Stimulated activated CD4-positive, alpha-beta T cell treated with anti-CD3 and anti-CD28 coated beads, TNF-alpha, amount 100 ng/mL, for 24 hours (primary cell): ENCODE measurements at places on chromosomes 1 and 21.

- no peak for DNase-seq
Observed at GRCh38 chr1:55322842-55323241, 107.7 kb upstream of the USP24 start.

DNA sequence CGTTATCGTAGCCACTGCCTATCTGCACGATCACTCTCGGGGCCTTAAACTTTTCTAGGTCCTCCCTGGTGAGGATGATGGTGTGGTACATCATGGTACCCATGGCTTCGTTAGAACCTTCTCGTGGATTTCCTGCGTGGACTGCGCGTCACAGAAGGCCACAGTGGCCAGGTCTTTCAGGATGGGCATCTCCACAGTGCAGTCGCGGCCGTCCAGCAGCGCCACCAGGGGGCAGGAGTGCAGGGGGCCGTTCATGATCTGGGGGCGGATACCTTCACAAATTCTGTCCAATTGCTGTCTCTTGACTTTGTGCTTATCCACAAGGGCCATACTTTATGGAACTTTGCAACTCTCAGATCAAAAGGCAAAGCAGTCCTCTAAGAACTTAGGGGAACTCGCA, 69.6 kb downstream of the WLS start:
- no peak for DNase-seq

DNA sequence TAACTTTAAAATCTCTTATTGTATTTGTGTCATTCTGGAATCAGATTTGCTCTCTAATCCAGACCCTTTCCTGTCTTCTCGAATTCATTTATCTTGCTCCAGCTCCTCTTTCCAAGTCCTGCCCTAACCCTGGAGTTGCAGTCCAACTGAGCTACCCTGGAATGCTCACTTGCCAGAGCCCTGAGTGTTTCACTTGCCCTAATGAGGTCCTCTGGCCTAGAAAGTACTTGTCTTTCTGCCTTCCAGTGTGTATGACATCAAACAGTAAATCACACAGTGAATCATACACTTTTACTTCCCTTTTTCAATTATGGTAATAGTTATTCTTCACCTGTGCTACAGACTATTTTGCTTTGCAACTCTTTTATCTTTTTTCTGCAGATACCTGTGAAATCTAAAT, 96.9 kb downstream of the NEK7 start:
- no peak for DNase-seq

GRCh38 chr1:168400139-168400538, 119.5 kb downstream of the TBX19 start:
- no peak for DNase-seq

GRCh38 chr1:61254634-61255357, 172.4 kb downstream of the NFIA start:
- DNase-seq, result no peak

GRCh38 chr1:62676611-62677356, 11.4 kb downstream of the DOCK7 start:
- no peak for DNase-seq

DNA sequence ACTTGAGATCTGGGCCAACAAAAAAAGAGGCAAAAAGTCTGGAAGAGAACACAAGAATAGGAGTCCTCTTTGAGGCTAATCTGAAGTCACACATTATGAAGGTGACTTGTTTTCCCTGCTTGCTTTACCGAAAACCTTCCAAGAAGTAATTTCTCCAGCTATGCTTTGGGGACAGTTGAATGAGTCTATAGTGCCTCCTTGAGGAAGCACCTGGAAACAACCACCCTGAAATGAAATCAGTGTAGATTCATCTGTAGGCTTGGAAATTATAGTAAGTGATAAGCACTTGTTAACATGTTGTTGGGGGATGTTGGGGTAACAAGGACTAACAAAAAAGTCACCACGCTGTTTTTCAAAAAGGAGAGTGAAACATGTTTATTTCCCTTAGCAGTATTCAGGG, 23.4 kb upstream of the RPTN start:
- no peak for DNase-seq

- no peak for DNase-seq
Observed at GRCh38 chr1:203059485-203059884, 26.3 kb downstream of the MYOG start.

- DNase-seq, result no peak
Observed at GRCh38 chr1:59986516-59987310, 60.1 kb upstream of the CYP2J2 start.

- no peak for DNase-seq
Observed at GRCh38 chr1:64942118-64942517, 24.2 kb downstream of the JAK1 start.

- DNase-seq, result no peak
Observed at GRCh38 chr1:47561523-47562007, 123.7 kb downstream of the FOXD2 start.

DNA sequence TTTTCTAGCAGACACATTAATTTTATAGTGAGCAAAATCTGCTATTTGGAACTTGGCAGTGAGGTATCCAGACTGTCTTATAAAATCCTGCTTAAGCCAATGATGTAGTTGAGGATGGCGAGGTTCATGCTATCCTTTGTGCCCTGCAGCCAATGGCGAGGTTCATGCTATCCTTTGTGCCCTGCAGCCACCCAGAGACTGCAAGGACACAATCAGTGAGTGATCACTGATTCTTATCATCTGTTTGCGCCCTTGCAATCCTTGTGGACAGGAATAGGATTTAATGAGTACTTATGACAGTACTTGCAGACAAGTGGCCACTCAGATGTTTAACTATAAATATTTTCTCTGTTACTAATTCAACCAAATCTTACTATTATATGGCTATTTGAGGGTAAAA, 112.6 kb downstream of the EIF4G3 start:
- no peak for DNase-seq

DNA sequence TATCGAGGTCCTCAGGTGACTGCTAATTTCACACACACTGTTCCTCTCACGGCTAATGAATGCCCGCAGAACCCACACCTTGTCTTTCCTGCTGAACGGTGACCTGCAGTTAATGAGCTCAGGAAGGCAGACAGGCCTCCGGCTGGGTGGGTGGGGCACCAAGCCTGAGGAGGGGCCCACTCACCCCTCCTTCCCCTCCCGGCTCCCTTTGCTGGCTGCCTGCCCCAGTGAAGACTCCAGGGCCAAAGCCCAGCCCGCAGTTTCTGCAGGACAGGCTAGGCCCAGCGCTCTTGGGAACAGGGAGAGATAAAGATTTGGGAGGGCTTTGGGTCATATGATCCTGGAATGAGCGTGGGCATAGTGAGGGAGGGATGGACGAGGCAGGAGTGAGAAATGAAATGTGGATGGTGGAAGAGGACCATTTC, 26.4 kb downstream of the FOXO6 start:
- no peak for DNase-seq

DNA sequence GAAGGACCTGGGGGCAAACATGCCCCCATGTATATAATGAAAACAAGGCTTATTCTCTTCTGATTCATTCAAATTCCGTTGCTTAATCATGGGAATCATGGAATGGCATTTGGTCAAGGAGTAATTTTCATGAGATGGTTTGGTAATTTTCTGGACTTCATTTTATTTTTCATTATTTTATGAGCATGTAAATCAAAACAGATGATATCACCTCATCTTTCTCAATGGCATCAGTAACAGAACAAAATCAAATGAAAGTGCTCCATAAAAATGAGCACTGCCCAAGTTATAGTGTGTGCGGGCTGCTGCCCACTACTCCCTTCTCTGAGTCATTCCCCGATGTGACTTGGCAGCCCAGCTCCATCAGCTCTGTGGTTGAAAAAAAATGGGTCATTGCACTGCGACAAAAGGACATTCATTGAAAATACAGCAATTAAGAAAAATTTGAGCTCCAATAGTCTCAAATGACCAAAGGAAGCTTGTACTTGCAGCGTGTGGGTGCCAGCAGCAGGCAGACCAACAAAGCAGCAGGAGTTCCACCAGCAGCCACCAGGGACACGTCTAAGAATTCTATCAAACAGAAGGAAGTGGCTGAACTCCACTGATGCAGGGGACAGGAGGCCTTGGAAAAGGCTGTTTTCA, 84.3 kb upstream of the VAV3 start:
- no peak for DNase-seq

GRCh38 chr1:213586587-213586972, 401.2 kb upstream of the PROX1 start:
- no peak for DNase-seq

- no peak for DNase-seq
Observed at GRCh38 chr1:12468323-12468722, 149.7 kb downstream of the DHRS3 start.

DNA sequence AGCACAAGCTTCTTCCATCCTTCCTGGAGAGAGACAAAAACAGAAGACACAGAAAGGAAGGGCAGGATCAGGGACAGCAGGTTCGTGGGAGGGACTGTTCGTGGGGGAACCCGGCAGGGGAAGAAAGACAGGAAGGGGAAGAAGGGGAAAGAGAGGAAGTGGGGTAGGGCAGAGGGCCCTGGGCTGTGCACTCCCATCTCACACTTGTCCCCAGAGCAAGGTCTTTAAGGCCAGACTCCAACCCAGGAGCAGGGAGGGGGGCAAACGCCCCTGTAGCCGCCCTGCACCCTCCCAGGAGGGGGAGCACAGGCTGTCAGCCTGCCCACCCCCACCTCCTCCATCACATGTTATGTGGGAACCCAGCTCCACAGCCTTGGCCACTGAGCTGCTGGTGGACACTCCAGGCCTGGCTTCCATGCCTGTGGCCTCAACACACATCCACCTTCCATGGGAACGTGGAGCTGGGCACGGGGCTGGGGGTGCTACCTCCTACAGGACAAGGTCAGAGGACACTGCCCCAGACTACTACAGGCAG, 9.3 kb downstream of the SLC19A1 start:
- DNase-seq, result no peak

DNA sequence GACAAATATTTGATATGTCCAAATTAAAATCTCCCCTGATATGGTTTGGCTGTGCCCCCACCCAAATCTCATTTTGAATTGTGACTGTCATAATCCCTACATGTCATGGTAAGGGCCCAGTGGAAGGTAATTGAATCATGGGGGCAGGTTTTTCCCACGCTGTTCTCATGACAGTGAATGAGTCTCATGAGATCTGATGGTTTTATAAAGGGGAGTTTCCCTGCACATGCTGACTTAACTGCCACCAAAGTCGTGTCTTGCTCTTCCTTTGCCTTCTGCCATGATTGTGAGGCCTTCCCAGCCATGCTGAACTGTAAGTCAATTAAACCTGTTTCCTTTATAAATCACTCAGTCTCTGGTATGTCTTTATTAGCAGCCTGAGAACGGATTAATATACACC, 207.0 kb downstream of the BARHL2 start:
- no peak for DNase-seq

- DNase-seq, result no peak
Observed at GRCh38 chr1:157147906-157148700, 9.9 kb upstream of the ETV3 start.

DNA sequence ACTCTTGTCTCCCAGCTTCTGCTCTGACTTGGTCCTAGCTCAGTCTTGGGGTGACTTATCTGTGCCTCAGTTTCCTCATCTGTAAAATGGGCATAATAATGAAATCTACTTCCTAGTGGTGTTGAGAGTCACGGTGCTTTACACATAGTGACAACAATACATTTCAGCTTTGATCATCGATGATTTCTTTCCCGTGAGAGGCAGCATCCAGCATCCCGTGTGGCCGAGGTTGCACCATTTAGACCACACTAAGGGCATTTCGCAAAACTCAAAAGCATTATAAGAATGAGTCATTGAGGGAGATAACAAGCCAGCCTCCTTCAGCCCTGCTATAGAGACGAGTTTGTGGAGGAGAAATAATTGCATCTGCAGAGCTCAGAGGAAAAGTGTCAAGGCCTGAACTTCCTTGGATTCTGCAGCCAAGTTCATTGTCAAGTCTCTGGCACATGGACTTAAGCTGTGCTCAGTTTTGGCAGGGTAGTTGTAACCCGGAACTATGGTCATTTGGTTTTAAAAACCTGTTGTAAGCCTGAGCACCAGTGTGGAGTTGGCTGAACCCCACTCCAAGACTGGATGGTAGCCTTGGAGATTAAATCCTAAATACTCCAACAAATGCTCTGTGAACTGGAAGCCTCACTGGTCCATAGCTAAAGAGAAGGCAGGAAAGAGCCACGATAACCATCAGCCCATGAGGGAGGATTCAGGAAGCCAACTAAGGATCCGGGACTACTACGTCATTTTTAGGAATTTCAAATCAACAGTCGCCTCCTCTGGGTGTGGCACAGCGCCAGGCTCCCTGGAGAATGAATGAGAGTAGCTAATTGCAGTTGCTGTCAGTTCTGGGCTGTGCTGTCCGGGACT, 64.2 kb downstream of the TCP10L start:
- DNase-seq, result no peak

GRCh38 chr1:204841316-204841715, 29.3 kb upstream of the NFASC start:
- DNase-seq, result no peak

- DNase-seq, result peak; percentile 26
Observed at GRCh38 chr1:113758631-113759332, 504 bp downstream of the PHTF1 start.

DNA sequence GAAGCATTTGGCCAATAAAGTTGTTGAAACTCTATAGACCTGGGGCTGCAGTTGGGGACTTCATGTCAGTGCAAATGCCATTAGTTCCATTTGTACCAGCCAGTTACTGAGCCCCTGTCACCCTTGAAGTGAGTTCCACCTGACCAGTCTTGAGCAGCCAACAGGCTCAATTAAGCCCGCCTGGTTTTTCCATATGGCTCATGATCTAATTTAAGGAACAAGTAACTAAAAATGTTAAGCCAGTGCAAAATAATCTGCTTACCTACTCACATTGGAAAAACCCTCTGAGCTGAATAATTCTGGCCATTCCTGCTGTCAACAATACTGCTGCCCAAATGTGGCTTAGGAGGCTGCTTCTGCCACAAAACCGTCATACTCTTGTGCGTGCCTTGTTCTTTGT, 21.6 kb downstream of the NSUN4 start:
- DNase-seq, result no peak
